Iris pigment epithelial cell (primary cell): ENCODE measurements at places on chromosomes 7 and 10.

DNA sequence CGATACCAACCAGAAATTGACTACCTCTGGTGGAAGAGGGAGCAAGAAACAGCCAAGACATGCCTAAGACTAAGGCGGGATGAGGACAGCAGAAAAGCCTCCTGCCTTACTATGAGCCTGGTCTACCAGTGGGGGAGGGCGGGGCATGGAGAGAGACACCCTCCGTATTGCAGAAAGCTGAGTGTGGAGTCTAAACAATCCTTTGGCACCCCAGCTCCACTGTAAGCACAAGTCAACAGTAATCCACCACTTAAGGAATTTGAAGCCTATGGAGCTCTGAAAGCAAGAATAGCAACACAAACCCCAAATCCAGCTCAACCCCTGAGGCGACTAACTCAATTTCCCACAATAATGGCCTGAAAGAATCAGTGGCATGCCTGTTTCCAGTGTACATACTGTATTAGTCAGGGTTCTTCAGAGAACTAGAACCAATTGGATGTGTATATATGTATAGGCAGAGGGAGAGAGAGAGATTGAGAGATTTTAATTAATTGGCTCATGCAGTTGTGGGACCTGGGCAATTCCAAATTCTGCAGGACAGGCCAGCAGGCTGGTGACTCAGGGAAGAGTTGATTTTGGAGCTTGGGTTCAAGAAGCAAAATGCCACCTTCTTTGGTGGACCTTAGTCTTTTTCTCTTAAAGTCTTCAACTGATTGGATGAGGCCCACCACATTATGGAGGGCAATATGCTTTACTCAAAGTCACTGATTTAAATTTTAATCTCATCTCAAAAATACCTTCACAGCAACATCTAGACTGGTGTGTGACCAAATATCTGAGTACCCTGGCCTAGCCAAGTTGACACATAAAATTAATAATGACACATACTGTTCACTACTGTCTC, 13.5 kb downstream of the PPIF start:
- no peak for DNase-seq

DNA sequence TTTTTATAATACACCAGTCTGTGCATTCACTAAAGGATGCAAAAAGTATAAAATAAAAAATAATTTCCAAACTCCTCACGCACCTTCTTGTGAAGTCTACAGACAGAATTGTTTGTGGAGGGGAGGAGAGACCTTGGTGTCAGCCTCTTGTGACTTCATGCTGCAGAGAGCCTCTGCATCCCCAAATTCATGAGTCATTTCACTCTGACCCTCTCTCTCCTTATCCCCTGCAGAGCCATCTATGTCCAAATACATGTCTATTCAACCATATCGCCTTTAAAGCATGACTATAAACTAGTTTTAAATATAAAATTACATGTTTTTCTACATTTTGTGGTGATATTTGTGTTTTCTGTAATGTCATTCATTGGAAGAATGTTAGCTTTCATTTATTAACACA, 6.0 kb downstream of the CREB5 start:
- DNase-seq = no peak

DNA sequence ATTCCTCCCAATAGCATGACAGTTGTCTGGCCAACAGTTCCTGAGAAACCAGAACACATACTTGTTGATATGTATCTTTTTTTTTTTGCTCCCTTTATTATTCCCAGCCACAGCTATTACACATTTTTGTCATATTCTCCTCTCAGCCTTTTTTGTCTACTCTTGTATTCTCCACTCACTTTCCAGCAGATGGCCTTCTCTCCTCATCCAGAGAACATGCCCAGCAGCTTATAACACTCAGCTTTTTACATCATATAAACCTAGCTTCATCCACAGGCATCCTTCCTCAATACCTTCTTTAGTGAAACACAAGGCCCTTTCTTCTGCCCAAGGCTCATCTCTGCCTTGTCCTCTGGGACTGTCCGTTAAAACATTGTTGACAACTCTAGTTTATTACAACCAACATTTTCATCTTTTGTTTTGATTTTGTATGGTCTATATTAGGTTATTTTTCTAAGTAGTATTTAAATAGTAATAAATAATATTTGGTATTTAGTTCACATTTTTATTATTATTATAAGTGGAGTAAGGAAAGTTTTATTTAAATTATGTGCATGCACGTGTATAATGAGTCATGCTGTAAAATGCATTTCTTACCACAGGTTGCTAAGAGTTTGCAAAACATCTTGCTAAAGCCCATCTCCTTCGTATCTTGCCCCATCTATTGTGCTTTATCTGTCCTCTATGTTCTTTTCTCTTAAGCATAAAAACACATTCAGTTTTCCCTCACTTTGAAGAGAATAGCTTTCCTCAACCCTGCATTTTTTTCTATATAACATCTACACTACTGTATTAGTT, 101.5 kb downstream of the ORC5 start:
- peak; percentile 33 for DNase-seq

DNA sequence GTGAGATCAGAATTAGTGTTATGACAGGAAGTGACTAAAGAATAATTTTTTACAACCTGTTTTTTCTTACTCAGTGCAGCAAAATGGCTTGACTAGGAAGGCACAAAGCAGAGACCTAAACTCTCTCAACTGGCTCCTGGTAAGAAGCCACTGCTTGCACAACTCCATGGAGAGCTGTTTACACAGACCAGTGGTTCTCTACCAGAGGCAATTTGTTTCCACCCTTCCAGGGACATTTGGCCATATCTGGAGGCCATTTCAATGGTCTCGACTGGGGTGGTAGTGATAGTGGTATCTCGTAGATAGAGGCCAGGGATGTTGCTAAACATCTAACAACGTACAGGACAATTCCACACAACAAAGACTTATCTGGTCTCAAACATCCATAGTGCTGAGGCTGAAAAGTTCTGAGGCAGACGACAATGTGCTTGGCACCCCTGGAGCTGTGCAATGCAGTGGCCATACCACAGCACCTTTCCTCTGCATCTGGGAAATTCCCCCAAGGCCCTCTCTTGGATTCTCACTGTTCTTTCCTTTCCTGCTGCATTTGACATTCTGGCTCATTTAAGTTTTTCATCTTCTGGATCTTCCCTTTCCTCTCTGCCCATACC, 105.4 kb upstream of the LAMB4 start:
- DNase-seq = peak; percentile 68

GRCh38 chr10:93921338-93921737, 27.6 kb downstream of the SLC35G1 start:
- no peak for DNase-seq

GRCh38 chr10:124000792-124001201, 92.6 kb downstream of the CHST15 start:
- no peak for DNase-seq

- peak; percentile 39 for DNase-seq
Observed at GRCh38 chr7:106289848-106290247, 5.1 kb upstream of the NAMPT start.

DNA sequence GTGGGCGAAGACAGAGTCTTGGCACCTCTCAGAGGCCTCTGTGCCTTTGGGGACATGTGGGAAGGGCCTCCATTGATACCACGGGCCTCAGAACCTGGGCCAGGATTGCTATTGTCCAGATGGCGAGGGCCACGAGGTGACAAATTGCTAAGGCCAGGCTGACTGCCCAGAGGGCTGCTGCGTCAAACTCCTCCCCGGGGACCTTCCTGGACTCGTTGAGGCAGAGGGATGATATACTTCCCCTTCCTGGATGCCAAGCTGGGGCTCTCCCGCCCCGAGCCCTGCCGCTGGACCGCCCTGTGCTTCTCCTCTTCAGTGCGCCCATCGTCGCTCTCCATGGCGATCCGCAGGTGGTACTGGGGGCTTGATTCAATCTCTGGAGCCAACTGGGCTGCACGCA, 58.9 kb downstream of the LRRC72 start:
- no peak for DNase-seq

GRCh38 chr10:103276896-103277712, at the start of gene INA:
Gene INA, plus strand, starts transcription at chr10:103277138. Its CDS starts 74 bp downstream, at chr10:103277212.
- peak; percentile 43 for DNase-seq

DNA sequence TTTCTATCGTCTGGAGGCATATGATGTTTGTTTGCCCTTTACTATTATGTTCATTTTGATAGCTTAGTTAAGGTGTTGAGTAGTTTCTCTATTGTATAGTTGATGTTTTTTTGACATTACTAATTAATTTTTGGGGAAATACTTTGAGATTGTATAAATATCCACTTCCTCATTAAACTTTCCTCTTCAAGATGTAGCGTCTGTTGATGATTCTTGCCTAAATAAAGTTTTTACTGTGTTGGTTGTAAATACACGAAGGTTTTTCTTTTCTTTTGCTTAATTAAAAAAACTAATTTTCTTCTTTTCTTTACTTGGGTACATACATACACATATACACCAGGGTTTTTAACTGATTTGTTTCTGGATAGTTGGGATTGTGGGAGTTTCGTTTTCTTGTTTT, 8.5 kb downstream of the KMT2E start:
- DNase-seq = no peak

DNA sequence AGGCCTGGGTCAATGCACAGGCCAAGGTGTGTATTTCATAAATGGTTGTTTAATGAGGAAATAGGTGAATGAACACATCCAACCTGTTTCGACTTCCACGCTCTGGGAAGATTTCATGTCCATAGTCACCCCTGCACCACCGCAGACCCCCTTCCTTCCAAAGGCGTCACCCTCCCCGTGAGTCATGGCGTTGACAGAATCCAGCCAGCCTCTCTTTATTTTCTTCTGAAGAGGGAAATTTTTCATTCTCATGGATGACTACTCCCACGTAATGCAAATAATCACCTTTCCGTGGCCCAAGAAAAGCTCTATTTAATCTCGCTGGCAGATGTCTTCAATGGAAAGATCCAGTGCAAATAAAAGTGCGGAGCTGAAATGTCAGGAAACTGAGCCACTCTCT, 75.3 kb upstream of the FOXK1 start:
- DNase-seq = no peak

- no peak for DNase-seq
Observed at GRCh38 chr10:70845816-70846215, 30.1 kb downstream of the SGPL1 start.

GRCh38 chr7:154171422-154171821, 119.2 kb downstream of the DPP6 start:
- no peak for DNase-seq

DNA sequence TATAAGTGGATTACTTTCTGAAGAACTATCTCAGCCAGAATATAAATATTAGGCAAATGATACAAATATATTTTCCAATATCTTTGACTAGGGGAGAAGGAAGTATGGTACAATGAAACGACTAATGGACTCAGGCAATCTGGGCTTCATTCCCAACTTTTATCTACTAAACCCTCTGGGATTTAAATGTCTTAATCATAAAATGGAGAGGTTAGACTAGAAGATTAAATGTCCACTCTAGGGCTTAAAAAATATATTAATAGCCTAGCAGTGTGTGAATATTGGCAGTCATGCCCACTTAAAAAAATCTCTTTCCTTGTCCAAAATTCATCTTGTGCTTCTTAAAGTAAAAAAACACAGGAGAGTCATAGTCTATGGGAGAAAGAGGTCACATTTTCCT, 98.3 kb downstream of the CTTNBP2 start:
- DNase-seq = no peak

GRCh38 chr7:83925860-83926259, 268.7 kb downstream of the SEMA3A start:
- DNase-seq = no peak

- peak; percentile 64 for DNase-seq
Observed at GRCh38 chr7:81845744-81846241, 75.9 kb upstream of the HGF start.

DNA sequence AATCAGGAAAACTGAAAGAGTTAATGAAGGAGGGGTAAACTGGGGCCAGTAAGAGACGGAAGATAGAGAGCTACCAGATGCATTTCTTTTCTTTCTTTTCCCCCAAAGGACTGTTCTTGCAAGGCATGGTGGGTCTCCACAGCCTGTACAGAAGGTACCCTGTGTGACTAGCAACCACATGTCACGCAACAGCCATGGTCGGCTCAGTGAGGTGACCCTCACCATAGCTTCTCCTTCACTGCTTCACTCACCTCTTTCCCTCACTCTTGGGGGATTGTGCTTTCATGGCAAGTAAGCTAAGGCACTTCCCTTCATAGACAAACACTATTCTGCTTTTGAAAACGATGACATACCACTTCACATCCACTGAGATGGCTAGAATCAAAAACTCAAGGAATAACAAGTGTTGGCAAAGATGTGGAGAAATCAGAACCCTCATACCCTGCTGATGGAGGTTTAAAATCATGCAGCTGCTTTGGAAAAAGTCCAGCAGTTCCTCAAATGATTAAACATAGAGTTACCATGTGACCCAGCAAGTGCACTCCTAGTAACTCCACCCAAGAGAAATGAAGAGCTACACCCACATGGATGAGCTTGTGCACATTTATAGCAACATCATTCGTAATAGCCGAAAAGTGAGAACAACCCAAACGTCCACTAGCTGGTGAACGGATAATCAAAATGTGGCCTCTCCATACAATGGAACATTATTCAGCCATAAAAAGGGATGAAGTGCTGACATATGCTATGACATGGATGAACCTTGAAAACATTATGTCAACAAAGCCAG, 3.8 kb upstream of the INSIG1 start:
- DNase-seq = no peak

DNA sequence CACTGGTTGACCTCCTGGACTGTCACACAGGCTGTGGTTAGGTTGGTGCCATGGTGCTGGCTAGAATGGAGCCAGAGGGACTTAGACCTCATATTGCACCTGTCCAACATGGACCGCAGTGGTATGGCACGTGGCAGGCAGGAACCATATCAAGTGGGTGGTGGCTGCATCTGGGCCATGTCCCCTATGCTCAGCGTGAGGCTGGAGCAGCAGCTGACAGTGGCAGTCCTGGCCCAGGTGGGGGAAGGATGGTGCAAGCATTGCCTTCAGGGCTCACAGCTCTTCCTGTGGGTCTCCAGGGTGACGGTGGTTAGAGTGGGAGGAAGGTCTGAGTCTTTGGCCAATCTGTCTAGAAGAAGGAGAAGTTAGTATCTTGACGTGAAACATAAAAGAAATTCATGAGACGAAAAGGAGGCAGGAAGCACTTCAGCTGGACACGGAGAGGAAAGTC, 54.5 kb upstream of the PFKFB3 start:
- no peak for DNase-seq

DNA sequence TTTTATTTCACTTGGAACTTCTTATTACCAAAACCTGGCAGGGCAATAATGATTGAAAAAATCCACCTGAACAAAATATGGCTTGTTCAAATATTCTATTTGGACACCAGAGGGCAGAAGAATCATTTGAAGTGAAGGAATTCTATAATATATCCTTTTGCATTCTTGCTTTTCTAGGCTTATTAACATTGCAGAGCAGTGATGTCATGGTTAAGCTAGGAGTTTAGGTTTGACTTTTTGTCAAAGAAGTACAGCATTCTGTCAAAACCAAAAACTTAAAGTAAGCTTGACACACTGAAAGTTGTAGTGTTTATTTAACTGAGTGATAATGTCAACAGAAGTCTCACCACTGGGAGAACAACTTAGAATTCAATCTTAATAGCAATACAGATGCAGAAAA, 156.0 kb downstream of the SEMA3D start:
- DNase-seq = peak; percentile 74

- no peak for DNase-seq
Observed at GRCh38 chr7:47577321-47577919, 4.5 kb downstream of the TNS3 start.

DNA sequence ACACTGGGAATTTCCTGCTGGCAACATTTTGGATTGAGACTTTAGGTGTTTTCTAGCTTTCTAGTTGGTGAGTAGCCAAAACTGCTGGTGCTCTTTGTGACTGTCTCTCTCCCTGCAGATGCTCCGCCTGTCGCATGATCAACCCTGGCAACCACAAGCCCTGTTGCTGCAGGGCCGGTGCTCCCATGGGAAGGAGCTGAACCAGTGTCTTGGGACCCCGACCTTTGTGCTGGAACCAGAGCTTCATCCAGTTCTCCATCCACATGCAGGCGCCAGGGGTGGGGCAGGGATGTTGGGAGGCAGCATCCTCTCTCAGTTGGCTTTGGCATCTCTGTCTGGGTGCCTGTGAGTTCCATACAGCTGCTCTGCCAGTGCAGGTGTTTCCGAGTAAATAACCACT, 306.2 kb upstream of the MKI67 start:
- DNase-seq = no peak
